Glomerular endothelial cell (primary cell): ENCODE measurements at places on chromosomes 6 and 20.

DNA sequence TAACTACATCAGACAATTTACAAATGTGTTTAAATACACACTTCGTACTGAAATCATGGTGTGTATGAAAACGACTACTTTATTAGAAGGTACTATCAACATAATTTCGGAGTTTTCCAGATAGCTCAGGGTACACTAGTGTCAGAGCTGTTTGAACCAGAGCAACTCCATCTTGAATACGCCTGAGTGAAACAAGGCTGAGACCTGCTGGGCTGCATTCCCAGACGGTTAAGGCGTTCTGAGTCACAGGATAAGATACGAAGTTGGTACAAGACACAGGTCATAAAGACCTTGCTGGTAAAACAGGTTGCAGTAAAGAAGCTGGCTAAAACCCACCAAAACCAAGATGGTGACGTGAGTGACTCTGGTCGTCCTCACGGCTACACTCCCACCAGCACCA lies 167.6 kb downstream of the THBS2 start:
- no peak for DNase-seq

DNA sequence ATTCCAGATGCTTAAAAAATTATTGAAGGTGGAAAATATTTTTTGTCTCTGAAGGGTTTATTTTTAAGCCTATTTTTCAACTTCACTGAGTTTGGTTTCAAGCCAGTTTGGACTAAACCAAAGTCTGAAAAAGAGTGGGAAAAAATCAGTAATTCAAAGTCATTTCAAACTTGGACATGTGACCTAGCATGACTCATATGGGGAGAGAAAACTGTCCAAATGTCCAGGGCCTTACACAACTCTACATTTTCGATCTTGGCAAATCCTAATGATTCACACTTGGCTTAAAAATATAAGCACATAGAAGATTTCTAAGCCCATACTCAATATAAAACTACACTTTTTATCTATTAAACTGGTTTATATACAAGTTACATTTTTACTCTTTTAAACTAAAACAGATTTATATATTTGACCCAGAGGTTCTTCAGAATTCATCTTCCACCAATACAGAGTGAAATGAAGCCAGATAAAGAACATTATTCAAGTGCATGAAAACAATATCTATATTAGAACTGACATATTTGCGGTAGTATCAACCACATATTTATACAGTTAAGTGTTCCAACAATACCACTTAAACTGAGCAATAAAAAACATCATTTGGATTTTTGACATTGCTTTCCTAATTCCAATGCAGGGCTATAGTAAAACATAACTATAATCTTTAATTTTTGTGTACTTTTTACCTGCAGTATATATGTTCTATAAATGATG lies 110.3 kb upstream of the TCF21 start:
- DNase-seq, result no peak

DNA sequence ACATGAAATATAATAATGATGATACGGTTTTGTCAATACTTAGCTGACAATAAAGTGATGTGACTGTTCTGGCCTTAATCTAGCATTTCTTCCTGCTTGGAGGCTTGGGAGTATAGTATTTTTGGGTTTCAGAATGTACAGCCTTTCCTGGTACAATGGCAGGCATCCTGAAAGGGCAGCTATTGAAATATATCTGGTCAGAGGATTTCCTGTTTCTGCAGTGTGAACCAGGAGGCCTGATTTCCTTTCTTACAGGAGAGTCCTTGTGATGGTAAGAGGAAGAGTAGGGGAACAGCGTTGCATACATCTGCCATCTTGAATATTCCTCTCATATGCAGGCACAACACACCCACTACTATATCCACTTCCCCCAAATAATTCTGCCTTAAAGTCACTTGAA lies 93.7 kb downstream of the MYO6 start:
- DNase-seq, result peak; percentile 51

- no peak for DNase-seq
Measured at GRCh38 chr6:146302994-146303393, 240.6 kb upstream of the RAB32 start.

GRCh38 chr6:130872250-130873095 lies 45.3 kb downstream of the SMLR1 start:
- DNase-seq, result peak; percentile 16

- DNase-seq, result no peak
Measured at GRCh38 chr6:47209632-47210031, 100.1 kb downstream of the TNFRSF21 start.

- no peak for DNase-seq
Measured at GRCh38 chr6:150347845-150348244, 21.0 kb upstream of the IYD start.

DNA sequence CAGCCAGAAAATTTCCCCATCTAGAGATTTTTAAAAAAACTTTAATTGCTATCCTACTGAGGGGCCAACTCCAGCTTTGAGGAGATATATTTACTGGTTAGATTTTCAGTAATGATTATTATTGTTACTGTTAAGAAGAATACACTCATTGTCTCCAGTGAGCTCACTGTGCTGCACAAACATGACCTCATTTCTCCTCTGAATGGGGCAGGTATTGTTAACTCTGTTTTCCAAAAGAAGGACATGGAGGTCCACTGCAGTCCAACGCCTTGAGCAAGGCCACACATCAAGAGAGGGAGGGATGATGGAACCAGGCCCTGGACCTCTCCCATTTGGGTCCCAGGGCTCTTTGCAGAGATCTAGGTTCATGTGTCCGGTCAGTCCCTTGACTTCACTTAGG lies 13.9 kb upstream of the SCUBE3 start:
- DNase-seq, result no peak
